ENCODE measurements at places on chromosomes 7 and 10.

- no peaks in the 10 kb centered on the region for H3K27me3 ChIP-seq
- no peaks in the 10 kb centered on the region for H3K36me3 ChIP-seq
- no peaks in the 10 kb centered on the region for H3K4me1 ChIP-seq
- no peak overlapping the region for H3K27ac ChIP-seq
- no peak for DNase-seq
Measured at GRCh38 chr10:56139405-56139804, 221.7 kb downstream of the ZWINT start.

GRCh38 chr10:79292891-79293746 lies 54.1 kb upstream of the PPIF start:
- no peak for DNase-seq
- H3K4me3 ChIP-seq: no peak overlapping the region
- no peak overlapping the region for H3K27ac ChIP-seq

- H3K27me3 ChIP-seq: no peaks in the 10 kb centered on the region
- no peak overlapping the region for H3K4me3 ChIP-seq
- no peaks in the 10 kb centered on the region for H3K36me3 ChIP-seq
- no peak overlapping the region for H3K27ac ChIP-seq
- no peaks in the 10 kb centered on the region for H3K4me1 ChIP-seq
- no peak for DNase-seq
Measured at GRCh38 chr10:18164748-18165361, 24.6 kb downstream of the CACNB2 start.

DNA sequence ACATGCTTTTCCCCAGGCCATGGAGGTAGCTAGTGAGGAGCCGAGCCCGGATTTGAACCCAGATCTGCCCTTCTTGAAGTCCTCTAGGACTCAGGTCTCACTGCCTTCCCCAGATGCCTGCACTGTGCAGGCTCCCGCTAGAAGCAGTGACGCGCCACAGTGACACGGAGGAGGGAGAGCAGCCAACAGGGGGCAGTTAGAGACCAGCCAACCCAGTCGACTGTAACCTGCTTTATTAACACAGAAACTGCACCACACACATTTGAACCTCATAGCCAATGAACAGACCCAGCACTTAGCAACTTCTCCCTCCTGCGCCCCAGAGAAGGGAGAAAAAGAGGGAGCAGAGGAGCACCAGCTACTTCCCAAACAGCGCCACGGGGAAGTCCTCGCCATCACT lies 27.4 kb downstream of the PILRA start:
- no peak overlapping the region for H3K27ac ChIP-seq
- peaks cover 21% of the 10 kb centered on the region for H3K4me1 ChIP-seq

Data from T-helper 17 cell (primary cell).